CD4-positive, alpha-beta T cell treated with Interleukin-4 for 4 hours (primary cell): ENCODE measurements at places on chromosomes 5 and 9.

DNA sequence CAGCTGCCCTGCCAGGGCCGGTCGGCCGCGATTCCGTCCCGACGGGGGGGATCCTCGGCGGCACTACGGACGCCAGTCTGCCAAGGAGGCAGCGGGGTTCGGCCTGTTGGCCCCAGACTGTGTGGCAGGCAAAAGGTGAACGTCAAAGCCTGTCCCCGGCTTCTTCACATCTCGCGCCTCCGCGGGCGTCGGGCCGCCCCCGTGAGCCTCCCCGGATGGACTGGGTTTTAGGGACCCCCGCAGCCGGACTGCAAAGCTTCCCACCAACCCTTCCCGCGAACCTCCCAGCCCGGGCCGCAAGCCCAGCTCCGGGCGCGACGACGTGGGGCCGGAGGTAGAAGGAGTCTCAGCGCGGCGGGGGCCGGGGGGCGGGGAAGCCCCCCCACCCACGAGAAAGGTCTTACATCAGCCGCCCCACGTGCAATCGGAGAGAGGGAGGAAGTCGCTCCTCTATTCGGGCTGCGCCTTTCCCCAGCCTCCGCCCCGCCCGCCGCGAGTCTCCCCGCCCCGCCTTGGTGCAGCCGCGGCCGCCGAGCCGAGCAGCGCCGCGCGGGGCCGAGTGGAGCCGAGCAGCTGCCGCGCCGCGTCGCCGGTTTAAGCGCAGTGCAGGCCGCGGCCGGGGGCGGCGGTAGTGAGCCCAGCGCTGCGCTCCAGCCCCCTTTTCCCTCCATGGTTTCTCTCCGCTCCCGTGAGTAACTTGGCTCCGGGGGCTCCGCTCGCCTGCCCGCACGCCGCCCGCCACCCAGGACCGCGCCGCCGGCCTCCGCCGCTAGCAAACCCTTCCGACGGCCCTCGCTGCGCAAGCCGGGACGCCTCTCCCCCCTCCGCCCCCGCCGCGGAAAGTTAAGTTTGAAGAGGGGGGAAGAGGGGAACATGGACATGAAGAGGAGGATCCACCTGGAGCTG, at the start of gene ANP32B:
Gene ANP32B (plus strand): TSS at position 659 of the 906 bp plus-strand sequence. CDS start 215 bp downstream, at position 874.
- peak; percentile 93 for DNase-seq

GRCh38 chr9:129211686-129212085, 33.6 kb upstream of the IER5L start:
- DNase-seq: no peak

- DNase-seq: no peak
These were observed 2.7 kb downstream of the OR2V2 start for GRCh38 chr5:181149806-181150733.

DNA sequence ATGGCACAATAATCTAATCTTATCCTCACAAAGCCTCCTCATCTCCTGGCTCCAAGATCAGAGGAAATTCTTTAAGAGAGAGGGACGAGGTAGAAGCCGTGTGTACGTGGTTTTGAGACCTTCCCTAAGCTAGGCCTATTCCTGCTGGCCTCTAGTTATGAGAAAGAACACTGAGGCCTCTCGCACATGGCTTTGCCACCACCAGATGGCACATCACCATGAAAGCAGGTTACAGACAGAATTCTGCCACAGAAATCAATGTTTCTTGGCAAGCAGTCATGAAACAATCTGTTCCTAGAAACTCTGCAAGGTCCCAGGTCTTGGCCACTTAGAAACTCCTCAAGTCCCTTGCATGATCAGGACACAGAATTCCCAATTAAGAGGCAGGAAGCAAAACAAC, 268.2 kb upstream of the TAS2R1 start:
- DNase-seq: no peak

DNA sequence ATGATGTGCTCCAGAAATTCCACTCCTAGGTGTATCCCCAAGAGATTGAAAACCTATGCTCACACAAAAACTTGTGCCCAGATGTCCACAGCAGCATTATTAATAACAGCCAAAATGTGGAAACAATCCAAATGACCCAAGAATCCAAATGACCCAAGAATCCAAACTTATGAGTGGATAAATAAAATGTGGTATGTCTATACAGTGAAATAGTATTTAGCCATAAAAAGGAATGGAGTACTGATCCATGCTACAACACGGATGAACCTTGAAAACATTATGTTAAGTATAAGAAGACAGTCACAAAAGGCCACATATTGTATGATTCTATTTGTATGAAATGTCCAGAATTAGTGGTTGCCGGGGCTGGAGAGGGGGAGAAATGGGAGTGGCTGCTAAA, 80.3 kb downstream of the PSD2 start:
- DNase-seq: no peak

GRCh38 chr5:171857489-171857876, 71.9 kb downstream of the SMIM23 start:
- no peak for DNase-seq

DNA sequence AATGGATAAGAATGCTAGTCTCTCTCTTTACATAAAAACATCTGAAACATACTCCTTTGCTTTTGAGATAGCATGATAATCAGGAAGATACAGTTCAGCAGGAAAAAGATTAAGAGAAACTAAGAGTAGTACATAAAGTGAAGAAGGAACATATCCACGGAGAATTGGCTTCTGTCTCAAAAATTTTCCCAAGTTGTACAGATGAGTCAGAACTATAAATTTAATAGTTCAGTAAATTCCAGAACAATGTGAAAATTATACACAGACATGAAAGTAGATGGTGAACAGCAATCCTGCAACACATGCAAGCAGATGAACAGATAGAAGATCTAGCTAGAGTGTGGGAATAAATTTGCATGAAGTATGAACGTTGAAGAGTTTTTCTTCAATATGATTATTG, 691.4 kb upstream of the RIOK2 start:
- no peak for DNase-seq

DNA sequence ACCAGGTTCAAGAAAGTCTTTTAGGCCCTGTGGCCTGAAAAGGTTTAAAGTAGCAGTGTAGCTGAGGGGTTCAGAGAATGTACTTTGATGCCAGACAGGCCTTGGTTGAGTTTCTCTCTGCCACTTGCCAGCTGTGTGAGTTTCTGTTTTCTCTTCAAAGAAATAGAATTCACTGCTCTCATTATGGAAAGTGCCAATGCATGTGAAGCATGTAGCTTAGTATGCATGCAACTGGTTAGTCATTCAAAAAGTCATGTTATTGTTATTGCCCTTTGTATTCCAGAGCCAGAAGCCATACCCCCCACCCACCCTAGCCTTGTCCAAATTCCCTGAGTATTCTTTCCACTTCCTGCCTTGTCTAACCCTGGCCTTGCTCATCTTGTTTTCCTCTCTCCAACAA, 101.7 kb downstream of the ADRB2 start:
- no peak for DNase-seq

GRCh38 chr5:17340819-17341218, 123.4 kb downstream of the BASP1 start:
- no peak for DNase-seq

GRCh38 chr9:137804908-137805630, 72.5 kb upstream of the CACNA1B start:
- DNase-seq: peak; percentile 4

DNA sequence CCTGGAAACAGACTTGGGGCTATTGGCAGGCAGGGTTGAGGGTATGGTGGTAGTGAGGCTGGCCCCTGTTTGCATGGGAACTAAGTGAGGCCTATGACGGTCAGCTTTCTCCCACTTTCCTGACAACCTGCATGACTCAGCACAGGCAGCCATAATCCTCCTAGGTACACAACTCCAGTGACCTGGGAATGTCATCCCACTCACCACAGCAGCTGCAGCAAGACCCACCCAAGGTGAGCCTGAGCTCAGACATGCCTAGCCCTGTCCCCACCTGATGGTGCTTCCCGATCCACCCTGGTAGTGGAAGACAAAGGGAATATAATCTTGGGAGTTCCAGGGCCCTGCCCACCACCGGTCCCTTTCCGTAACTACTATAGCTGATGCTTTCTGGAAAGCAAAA, 178.7 kb downstream of the NDUFS4 start:
- no peak for DNase-seq

DNA sequence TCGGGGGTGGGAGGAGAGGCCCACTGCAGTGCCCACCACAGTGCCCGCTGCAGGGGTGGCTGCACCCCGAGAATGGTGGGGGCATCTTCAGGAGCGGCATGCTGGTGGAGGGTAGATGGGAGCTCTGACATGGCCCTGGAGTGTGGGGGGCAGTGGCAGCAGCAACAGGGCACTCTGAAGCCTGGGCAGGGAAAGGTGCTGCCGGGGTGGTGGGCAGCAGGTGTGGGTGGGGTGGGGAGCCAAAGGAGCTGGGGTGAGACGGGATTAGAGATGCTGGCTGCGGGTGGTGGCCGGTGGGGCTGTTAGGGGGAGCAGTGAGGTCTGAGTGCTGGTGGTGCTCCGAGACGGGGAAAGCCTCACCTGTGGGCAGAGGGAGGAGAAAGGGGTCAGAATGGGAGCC, 18.0 kb downstream of the FAM193B start:
- no peak for DNase-seq

- DNase-seq: no peak
These were observed 204.7 kb downstream of the PAPPA start for GRCh38 chr9:116358251-116358650.

DNA sequence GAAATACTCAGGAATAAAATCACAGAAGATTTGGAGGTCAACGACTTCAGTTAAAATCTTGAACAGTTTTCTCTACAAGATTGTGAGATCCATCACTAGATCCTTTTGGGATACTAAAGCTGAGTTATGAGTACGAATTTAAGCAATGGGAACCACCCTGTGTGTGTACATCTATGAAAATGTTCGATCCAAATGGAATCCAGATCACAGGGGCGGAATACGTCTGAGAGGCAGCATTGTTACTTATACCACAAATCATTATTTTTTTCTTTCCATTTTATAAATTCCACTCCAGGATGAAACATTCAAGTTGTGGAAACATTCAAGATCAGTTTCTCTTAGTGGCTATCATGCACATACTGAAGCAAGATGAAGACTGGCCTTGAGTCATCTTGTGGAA, 239.3 kb upstream of the PAPPA start:
- DNase-seq: no peak

DNA sequence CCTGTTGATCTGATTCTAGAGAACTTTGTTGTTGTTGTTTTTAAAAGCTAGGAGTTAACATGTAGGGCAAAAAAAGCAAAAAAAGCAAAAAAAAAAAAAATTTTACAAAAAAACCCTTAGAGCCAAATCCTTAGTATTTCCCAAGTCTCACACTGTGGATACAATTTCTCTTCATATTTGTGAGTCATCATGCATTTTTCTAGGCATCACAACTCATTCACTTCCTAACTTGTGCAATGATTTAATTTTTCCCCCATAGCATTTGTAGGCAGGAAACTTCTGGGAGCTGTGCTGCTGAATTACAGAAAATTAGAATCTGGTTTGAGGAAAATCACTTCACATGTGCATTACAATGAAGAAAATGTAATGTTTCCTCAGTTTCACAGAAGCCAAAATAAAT, 91.9 kb downstream of the MARCHF3 start:
- DNase-seq: no peak

- peak; percentile 10 for DNase-seq
These were observed 123.5 kb downstream of the SCAMP1 start for GRCh38 chr5:78483809-78484521.

- DNase-seq: no peak
These were observed 25.3 kb upstream of the ISOC1 start for GRCh38 chr5:129069292-129069691.

GRCh38 chr5:134572811-134573210, 47.3 kb downstream of the JADE2 start:
- DNase-seq: no peak

DNA sequence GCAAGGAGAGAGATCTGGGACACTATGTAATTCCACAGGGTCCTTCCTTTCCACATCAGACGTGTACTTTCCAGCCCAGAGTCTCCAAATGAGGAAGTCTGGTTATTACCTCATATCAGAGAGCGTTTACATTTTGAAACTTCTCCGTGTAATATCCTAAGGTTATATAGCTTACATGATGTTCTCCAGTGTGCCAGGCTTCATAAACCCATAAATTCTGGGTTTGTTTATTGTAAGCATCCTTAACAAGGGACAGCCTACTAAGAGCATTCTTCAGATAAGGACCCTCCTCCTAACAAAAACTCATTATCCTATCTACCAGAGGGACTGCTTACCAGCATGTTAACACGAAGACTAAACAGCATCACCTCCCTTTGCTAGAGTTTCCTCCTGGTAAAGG, 17.9 kb downstream of the SRFBP1 start:
- DNase-seq: no peak

- DNase-seq: no peak
These were observed 140.9 kb downstream of the NR3C1 start for GRCh38 chr5:143262393-143263174.

DNA sequence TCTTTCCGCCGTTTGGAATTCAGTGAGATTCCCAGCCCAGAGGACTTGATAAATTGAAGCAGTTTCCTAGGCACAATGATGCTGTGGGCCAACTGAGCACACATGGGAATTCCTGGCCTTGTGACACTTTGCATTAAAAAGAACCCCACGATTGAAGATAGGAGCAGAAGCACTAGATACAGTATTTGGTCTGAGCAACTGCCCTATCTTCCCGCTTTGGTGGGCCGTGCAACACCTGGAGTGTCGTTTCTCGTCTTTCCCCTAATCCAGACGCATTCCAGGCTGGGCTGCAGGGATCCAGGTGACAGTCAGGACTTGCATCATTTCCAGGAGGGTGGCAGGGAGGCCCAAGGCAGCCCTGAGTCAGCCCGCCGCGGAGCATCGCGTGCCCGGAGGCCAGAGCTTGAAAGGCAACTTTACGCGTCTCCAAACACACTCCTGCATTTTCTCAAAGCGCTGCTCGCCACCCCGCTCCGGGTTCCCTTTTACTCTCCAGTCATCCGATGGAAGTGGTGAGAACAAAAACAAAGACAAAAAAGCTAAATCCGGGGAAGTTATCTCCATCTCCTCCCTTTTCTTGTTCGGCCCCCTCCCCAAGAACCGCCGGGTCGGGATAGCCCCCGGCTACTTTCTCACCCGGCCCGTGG, 753 bp upstream of the STC2 start:
- DNase-seq: no peak

GRCh38 chr9:86822006-86822801, 125.1 kb downstream of the GAS1 start:
- DNase-seq: no peak

- no peak for DNase-seq
These were observed 17.4 kb downstream of the UBTD2 start for GRCh38 chr5:172266071-172266675.

GRCh38 chr5:42157215-42157614, 232.1 kb downstream of the FBXO4 start:
- no peak for DNase-seq

GRCh38 chr9:99753436-99753835, 68.2 kb upstream of the NR4A3 start:
- no peak for DNase-seq

GRCh38 chr5:92265804-92266203, 882.7 kb upstream of the ARRDC3 start:
- DNase-seq: no peak

DNA sequence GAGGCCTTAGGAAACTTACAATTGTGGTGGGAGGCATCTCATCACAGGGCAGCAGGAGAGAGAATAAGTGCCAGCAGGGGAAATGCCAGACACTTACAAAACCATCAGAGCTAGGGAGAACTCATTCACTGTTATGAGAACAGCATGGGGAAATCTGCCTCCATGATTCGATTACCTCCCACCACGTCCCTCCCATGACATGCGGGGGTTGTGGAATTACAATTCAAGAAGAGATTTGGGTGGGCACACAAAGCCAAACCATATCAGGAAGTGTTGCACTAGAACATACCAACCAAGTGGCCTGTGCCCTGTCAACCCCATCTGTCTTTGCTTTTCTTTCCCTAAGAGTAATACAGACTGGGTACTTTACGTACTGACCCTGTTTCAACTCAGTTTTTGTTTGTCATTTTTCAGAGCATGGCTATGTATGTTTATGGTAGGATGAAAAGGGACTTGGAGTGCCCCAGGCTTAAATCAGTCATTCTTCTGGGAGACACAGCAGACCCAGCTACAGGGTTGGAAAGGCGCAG, 58.3 kb upstream of the TGFBR1 start:
- DNase-seq: no peak
